ENCODE measurements at places on chromosomes 5 and 9.

- no peak for DNase-seq
These were observed 111.1 kb downstream of the PAM start for GRCh38 chr5:102866237-102866600.

DNA sequence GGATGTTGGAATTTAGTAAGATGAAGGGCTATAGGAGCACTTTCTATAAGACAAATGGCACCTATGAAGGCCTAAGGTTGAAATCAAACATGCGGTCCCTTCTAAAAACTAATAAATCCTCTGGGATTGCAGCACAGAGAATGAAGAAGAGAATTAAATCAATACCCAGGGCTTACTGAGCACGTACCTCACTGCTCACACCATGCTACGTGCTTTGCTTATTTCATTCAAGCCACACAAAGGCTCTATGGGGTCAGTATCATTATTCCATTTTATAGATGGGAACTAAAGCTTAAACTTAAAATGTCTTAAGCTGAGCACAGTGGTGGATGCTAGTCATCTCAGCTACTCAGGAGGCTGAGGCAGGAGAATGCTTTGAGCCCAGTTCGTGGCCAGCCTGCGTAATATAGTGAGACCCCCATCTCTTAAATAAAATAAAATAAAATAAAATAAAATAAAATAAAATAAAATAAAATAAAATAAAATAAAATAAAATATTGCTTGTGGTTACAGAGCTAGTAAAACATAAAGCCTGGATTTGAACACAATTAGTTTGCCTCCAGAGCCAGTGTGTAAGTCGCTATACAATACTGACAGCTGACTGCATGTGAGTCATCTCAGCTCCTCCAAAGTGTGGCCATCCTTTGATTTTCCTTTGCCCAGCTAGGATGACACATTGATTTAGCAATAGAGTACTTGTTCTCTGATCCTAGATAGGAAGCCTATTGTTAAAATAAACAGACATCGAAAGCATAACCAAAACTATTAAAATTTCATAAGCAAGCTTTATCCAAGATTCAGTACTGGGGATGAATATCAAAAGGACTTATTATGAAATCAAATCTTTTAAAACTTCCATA lies 20.9 kb upstream of the DPYSL3 start:
- DNase-seq: no peak

GRCh38 chr9:20552874-20553557 lies 69.3 kb downstream of the MLLT3 start:
- no peak for DNase-seq

DNA sequence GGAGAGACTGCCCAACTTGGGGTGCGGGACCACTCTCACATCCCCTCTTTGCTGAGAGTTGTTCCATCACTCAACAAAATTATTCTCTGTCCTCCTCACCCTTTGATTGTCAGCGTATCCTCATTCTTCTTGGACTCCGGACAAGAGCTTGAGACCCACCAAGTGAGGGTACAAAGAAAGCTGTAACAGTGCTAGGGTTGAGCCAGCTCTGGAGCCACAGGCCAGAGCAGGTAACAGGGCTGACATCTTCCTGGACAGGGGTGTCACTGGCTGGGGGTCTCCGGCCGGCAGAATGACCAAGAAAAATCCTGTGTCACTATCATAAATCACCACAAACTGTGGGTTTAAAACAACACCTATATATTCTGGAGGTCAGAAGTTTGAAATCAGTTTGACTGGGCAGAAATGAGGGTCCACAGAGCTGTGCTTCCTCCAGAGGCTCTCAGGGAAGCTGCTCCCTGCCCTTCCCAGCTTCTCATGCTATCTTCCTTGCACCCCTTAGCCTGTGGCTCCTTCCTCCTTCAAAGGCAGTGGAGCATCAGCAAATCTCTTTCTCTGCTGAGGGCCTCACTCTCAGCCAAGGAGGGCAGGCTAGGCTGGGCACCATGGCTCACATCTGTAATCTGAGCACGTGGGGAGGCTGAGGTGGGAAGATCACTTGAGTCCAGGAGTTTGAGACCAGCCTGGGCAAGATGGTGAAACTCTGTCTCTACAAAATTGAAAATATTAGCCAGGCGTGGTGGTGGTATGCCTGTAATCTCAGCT lies 4.1 kb upstream of the BBLN start:
- no peak for DNase-seq

- no peak for DNase-seq
These were observed 995.4 kb upstream of the WWC1 start for GRCh38 chr5:167296066-167296465.

DNA sequence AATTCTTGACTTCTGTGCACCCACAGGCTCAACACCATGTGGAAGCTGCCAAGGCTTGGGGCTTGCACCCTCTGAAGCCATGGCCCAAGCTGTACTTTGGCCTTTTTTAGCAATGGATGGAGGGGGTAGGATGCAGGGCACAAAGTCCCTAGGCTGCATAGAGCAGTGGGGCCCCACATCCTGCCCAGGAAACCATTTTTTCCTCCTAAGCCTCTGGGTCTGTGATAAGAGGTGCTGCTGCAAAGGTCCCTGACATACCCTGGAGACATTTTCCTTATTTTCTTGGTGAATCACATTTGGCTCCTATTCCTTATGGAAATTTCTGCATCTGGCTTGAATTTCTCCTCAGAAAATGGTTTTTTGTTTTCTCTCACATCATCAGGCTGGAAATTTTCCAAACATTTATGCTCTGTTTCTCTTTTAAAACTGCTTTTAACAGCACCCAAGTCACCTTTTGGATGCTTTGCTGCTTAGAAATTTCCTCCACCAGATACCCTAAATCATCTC lies 482.7 kb upstream of the TLE4 start:
- DNase-seq: no peak
